ENCODE measurements at places on chromosomes 6 and 20. TPM values are rescaled to one million over a fixed set of nuclear protein-coding genes. Genes with fewer than 3 reads are reported as not detected.

DNA sequence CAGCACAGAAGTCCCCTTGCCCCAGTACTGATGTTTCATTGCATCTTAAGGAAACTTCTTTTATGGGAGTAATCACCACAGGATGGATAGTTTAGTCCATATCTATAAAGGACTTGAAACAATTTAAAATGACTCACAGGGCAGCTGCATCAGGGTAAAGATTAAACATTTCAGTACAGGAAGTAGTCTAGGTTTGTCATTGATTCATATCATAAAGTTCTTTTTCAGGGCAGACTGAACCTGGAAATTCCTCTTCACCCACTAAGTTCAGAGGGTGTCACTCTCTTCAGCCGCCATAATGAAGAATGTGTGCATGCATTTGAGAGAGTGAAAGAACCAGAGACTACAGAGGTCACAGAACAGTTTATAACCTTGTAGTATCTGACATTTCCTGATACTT, 296.3 kb upstream of the JAG1 start:
- no peak for DNase-seq
- H3K27ac ChIP-seq = no peak overlapping the region
- no peaks in the 10 kb centered on the region for H3K4me1 ChIP-seq
- H3K27me3 ChIP-seq = no peaks in the 10 kb centered on the region
- H3K36me3 ChIP-seq = no peaks in the 10 kb centered on the region

DNA sequence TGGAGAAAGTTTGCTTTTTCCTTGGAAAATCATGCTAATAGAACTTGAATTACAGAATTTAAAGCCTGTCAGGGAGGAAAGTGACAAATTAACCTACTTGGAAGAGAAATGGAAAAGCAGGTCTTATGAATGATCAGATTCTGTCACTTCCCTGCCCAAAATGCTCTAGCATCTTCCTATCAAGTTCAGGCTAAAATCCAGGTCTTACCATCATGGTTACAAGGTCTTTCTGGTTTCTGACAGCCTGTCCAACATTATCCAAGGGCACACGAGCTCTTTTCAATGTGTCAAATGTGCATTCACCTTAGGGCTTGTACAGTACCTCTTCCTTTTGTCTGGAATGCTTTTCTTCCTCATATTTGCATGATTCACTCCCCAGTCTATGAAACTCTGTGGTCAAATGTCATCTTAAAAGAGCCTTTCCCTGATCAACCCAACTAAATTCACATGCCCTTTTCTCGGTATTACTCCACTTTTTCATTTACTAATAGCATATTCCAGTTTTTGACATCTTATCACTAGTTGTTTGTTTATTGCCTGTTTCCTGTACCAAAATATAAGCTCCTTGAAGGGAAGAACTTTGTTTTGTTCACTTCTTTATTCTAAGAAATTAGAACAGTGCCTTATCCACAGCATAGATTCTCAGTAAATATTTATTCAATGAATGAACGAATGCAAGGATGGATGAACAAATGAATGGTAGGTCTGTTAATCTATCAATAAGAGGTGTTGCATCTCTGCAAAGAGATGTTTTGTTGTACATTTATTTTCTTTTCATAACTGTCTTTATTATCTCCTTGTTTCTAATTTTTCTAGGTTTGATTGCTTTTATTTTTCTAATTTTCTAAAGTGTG, 139.5 kb downstream of the BCAS1 start:
- peaks cover 55% of the 10 kb centered on the region for H3K4me1 ChIP-seq
- H3K4me3 ChIP-seq = no peak overlapping the region
- H3K36me3 ChIP-seq = no peaks in the 10 kb centered on the region
- DNase-seq = no peak

DNA sequence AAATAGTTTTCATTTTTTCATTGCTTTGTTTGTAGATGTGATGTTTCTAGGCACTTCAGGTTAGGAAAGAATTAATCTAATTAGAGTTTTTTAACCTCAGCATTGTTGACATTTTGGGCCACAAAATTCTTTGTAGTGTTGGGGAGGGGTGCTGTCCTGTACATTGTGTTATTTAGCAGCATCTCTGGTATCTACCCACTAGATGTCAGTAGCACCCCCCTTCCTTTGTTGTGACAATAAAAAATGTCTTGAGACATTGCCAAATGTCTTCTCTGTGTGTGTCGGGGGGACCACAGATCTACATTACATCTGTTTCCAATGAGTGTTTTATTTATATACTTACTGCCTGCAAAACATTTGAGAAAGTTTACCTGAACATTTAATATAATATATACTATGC, 45.6 kb downstream of the EYA4 start:
- no peak for DNase-seq
- no peaks in the 10 kb centered on the region for H3K27me3 ChIP-seq
- no peak overlapping the region for H3K4me3 ChIP-seq
- H3K4me1 ChIP-seq = no peaks in the 10 kb centered on the region
- H3K27ac ChIP-seq = no peak overlapping the region

GRCh38 chr6:115984809-115985208, 75.9 kb downstream of the FRK start:
- no peak for DNase-seq
- H3K4me3 ChIP-seq = no peak overlapping the region
- no peaks in the 10 kb centered on the region for H3K36me3 ChIP-seq
- no peaks in the 10 kb centered on the region for H3K4me1 ChIP-seq
- no peaks in the 10 kb centered on the region for H3K27me3 ChIP-seq
- H3K27ac ChIP-seq = no peak overlapping the region

GRCh38 chr20:47181056-47181862, 175.2 kb downstream of the ZMYND8 start:
- DNase-seq = no peak
- H3K4me1 ChIP-seq = no peaks in the 10 kb centered on the region
- H3K27ac ChIP-seq = no peak overlapping the region
- no peaks in the 10 kb centered on the region for H3K36me3 ChIP-seq

The TGM3 gene
- total RNA-seq = not detected
